ENCODE measurements at places on chromosomes 11 and 22. TPM values are rescaled to one million over a fixed set of nuclear protein-coding genes. Genes with fewer than 3 reads are reported as not detected.

LRRC56 gene
- total RNA-seq, result 2.6 TPM

- no peak overlapping the region for H3K27ac ChIP-seq
- peak; percentile 14 for DNase-seq
- H3K36me3 ChIP-seq, result no peaks in the 10 kb centered on the region
- no peak overlapping the region for H3K4me3 ChIP-seq
These were observed 25.0 kb downstream of the CASP12 start for GRCh38 chr11:104873252-104873651.

ZNF280B gene
- 1.8 TPM for total RNA-seq

DNA sequence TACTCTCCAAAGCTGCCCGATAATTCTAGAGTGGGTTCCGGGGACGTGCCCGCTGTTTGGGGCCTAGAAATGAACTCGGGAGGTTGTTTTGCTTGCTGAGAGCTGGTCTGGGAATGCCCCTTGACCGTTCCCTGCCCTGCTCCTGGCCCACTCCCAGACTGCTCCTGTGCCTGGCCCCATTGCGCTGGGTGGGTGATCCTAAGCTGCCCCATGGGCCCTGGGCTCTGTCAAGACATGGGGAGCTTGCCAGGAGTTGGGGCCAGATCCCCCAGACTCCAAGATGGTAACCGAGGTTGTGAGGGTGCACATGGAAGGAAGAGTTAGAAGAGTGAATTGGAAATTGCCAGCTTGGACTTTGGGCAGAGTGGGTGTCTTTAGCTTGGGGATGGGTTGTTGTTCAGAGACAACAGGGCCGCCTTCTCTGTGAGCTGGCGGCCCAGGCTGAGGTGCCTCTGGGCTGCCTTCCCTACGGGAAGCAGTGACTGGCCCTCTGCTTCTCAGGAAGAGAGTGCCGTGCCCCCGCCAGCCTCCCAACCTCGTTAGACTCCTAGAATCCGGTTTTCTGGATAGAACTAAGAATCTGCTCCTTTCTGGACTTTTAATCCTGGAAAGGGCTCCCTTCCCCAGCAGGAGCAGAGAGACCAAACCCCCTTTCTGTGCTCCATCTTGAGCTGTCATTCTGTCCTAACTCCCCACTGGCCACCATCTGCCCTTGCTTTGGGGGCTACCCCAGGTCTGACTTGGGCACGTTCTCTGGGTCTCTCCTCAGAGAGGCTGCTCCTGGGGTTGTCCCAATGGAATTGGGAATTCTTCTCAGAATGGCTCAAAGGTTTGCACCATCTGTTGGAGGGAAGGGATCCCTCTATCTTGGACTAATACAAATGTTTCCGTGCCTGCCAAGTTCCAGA, 1.8 kb downstream of the ST3GAL4 start:
- H3K4me1 ChIP-seq, result peaks cover 48% of the 10 kb centered on the region
- no peak overlapping the region for H3K27ac ChIP-seq
- peak overlapping the region; percentile 38 for H3K4me3 ChIP-seq
- DNase-seq, result no peak
- H3K36me3 ChIP-seq, result no peaks in the 10 kb centered on the region

GSTT2 gene
- total RNA-seq, result 0.76 TPM

OR8D4 gene
- total RNA-seq, result not detected

CCDC157 gene
- 6.2 TPM for total RNA-seq

GRCh38 chr22:25777870-25778269, 35.9 kb downstream of the MYO18B start:
- peaks cover 4% of the 10 kb centered on the region for H3K36me3 ChIP-seq
- DNase-seq, result no peak
- H3K27ac ChIP-seq, result no peak overlapping the region
- peaks cover 8% of the 10 kb centered on the region for H3K27me3 ChIP-seq
- no peak overlapping the region for H3K4me3 ChIP-seq
- H3K4me1 ChIP-seq, result peaks cover 15% of the 10 kb centered on the region

- no peak overlapping the region for H3K27ac ChIP-seq
- no peak overlapping the region for H3K4me3 ChIP-seq
- H3K36me3 ChIP-seq, result peaks cover 17% of the 10 kb centered on the region
- H3K4me1 ChIP-seq, result no peaks in the 10 kb centered on the region
- peaks cover 7% of the 10 kb centered on the region for H3K27me3 ChIP-seq
- no peak for DNase-seq
These were observed 16.6 kb downstream of the TUG1 start for GRCh38 chr22:30985561-30986208.

VSTM5 gene
- total RNA-seq, result 2.0 TPM

GRCh38 chr22:33389936-33390335, 331.8 kb upstream of the SYN3 start:
- peaks cover 1% of the 10 kb centered on the region for H3K27me3 ChIP-seq
- no peaks in the 10 kb centered on the region for H3K36me3 ChIP-seq
- no peak overlapping the region for H3K27ac ChIP-seq
- no peak overlapping the region for H3K4me3 ChIP-seq
- no peak for DNase-seq
- H3K4me1 ChIP-seq, result peaks cover 15% of the 10 kb centered on the region

MN1 gene
- 0.91 TPM for total RNA-seq

PGA5 gene
- total RNA-seq, result not detected

DNA sequence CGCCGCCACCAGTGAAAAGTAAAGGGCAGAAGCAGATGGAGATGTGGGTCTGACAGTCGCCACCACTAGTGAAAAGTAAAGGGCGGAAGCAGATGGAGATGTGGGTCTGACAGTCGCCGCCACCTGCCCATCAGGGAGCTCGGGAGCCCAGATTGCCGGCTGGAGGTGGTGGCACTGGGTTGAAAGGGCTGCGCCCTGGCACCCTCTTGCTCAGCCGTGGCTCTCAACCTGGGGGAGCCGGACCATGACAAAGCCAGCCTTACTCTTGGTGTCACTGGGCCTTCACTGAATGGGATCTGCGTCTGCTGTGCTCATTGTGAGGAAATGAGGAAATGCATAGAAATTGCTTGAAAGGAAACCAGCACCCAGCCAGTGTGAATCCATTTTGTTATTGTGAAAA, 36.3 kb downstream of the AP2A2 start:
- H3K27me3 ChIP-seq, result peaks cover 5% of the 10 kb centered on the region
- no peak overlapping the region for H3K4me3 ChIP-seq
- no peak for DNase-seq
- peaks cover 21% of the 10 kb centered on the region for H3K36me3 ChIP-seq
- H3K4me1 ChIP-seq, result peaks cover 23% of the 10 kb centered on the region
- H3K27ac ChIP-seq, result peak overlapping the region; percentile 43

GRCh38 chr11:16986434-16987204, 27.6 kb downstream of the PLEKHA7 start:
- no peak overlapping the region for H3K4me3 ChIP-seq
- peaks cover 5% of the 10 kb centered on the region for H3K27me3 ChIP-seq
- H3K36me3 ChIP-seq, result no peaks in the 10 kb centered on the region
- H3K27ac ChIP-seq, result no peak overlapping the region
- DNase-seq, result no peak
- peaks cover 1% of the 10 kb centered on the region for H3K4me1 ChIP-seq

MOGAT2 gene
- not detected for total RNA-seq

FSHB gene
- total RNA-seq, result not detected

DNA sequence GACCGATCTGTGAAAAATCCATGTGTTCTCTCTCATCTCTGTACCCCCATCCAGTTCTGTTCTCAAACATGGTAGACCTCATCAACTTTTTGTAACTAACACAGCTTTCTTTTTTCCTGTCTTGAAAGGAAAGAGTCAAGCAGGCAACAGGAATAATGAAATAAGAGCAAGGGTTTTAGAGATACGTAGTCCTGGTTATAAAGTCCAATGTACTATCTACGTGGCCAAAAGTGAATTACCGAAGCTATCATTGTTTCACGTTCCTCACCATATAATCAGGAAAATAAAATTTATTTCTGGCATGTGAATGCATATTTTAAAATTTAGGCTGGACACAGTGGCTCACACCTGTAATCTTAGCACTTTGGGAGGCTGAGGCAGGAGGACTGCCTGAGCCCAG, 472.2 kb upstream of the ANO3 start:
- DNase-seq, result no peak
- no peaks in the 10 kb centered on the region for H3K4me1 ChIP-seq

NUDT8 gene
- total RNA-seq, result 5.8 TPM

DNA sequence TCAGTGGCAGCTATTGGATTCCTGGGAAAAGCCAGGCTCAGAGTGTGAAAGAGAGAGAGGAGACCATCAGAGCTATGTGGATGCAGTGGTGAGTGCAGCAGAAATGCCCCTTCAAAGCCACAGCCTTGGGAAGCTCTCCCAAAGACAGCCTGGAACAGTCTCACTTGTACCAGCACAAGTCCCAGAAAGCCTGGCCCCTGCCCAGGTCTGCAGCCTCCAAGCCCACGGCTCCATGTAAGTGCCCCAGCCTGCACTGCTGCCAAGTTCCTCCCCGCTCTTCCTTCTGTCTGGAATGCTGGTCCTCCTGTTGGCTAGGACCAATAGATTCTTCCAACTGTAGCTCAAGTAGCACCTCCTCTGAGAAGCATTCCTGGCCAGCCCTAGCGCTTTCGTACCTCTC, 539.7 kb downstream of the MIAT start:
- peaks cover 10% of the 10 kb centered on the region for H3K36me3 ChIP-seq
- peaks cover 5% of the 10 kb centered on the region for H3K27me3 ChIP-seq
- no peak for DNase-seq
- H3K4me3 ChIP-seq, result no peak overlapping the region
- no peak overlapping the region for H3K27ac ChIP-seq

DNA sequence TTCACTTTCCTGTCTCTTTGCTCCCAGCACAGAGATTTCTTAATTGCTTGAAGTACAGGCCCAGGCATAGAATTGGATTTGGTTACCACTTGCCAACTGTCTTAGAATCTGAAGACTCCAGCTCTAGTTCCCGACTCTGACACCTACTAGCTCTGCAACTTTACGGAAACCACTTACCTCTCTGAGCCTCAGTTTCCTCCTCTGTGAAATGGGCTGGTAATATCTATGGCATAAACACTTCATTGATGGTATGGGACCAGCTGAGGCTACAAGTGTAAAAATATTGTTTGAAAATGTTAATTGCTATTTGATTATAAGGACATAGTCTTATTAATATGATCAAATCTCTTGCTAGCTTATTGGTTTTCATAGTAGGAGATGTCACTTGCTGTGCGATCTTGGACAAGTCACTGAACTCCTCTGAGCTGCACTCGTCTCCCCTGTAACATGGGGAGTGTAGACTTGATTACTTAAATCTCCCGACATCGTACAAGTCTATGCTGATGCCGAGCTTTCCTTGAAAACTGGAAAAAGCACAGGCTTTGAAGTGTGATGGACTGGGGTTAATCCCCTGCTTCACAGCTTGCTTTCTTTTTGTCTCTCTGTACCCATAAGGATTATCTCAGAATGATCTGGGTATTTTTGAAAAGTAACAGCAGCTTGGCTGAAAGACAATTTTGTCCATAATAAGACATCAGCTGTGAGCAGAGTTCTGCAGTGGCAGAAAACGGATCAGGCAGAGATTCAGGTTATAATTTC, 11.8 kb upstream of the E2F8 start:
- H3K36me3 ChIP-seq, result peaks cover 10% of the 10 kb centered on the region
- no peak overlapping the region for H3K27ac ChIP-seq
- no peak for DNase-seq
- peaks cover 6% of the 10 kb centered on the region for H3K27me3 ChIP-seq
- H3K4me3 ChIP-seq, result no peak overlapping the region
- no peaks in the 10 kb centered on the region for H3K4me1 ChIP-seq

- DNase-seq, result no peak
- peaks cover 17% of the 10 kb centered on the region for H3K36me3 ChIP-seq
- no peak overlapping the region for H3K4me3 ChIP-seq
- peaks cover 13% of the 10 kb centered on the region for H3K4me1 ChIP-seq
These were observed 42.6 kb downstream of the FAM227A start for GRCh38 chr22:38613588-38613987.

DNA sequence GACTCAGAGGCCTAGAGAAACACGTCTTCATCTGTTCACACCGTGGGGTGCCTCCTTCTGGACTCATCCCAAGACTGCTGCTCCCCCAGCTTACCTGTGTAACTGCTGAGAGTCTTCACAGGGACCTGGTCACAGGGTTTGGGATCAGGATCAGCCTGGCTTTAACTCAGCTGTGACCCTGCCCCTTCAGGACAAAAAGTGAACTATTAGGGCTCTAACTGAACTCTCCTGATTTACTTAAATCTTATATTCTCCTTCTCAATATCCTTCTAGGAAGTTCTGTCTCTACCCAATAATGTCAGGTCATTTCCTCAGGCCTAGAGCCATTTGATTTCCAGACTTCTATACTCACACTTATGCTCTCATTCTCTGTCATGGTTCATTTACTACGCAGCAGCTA, 108.4 kb downstream of the ZNF280B start:
- peaks cover 8% of the 10 kb centered on the region for H3K4me1 ChIP-seq
- no peak overlapping the region for H3K27ac ChIP-seq
- no peak overlapping the region for H3K4me3 ChIP-seq

C11orf42 gene
- not detected for total RNA-seq

GRCh38 chr22:22048981-22049531, 66.5 kb upstream of the TOP3B start:
- H3K27me3 ChIP-seq, result peaks cover 5% of the 10 kb centered on the region
- DNase-seq, result no peak
- H3K4me1 ChIP-seq, result peaks cover 19% of the 10 kb centered on the region
- peaks cover 3% of the 10 kb centered on the region for H3K36me3 ChIP-seq
- no peak overlapping the region for H3K27ac ChIP-seq

DNA sequence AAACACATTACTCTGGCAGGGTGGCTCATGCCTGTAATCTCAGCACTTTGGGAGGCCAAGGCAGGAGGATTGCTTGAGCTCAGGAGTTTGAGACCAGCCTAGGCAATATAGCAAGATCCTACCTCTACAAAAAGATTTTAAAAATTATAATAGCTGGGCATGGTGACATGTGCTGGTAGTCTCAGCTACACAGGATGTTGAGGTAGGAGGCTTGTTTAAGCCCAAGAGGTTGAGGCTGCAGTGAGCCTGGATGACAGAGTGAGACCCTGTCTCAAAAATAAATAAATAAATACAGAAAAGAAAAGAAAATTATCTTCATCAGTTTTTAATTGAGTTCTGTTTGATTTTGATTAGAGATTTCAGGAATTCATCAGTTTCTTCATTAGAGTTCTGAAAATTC, 5.2 kb downstream of the CCDC134 start:
- no peak overlapping the region for H3K27ac ChIP-seq
- H3K4me3 ChIP-seq, result no peak overlapping the region
- peaks cover 6% of the 10 kb centered on the region for H3K4me1 ChIP-seq
- H3K36me3 ChIP-seq, result peaks cover 14% of the 10 kb centered on the region
- DNase-seq, result no peak

Data from glutamatergic neuron (in vitro differentiated cells).